Activated CD4-positive, alpha-beta T cell treated with anti-CD3 and anti-CD28 coated beads, Interleukin-2, amount 50 U/mL, for 16 hours (primary cell): ENCODE measurements at places on chromosomes 3 and 15.
A peak's percentile ranks its signal among the peaks of the same experiment; 100 is the strongest.

DNA sequence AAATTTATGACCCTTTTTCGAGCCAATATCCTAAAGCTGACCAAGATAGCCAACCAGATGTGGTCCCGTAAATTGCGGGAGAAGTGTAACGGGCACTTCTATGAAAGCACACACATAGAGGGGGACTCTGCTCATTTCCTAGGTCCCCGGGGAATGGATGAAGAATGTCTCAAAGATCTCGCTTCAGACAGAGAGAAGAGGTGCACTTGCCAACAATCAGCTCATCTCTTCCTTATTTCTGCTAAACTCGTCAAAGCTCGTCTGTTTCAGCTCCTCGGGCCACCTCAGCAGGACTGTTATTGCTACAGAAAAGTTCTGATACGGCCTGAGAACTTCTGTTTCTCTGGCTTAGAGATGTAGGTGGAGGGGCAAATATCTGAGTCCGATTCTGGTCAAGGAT lies 71.8 kb downstream of the TM2D3 start:
- DNase-seq, result no peak

DNA sequence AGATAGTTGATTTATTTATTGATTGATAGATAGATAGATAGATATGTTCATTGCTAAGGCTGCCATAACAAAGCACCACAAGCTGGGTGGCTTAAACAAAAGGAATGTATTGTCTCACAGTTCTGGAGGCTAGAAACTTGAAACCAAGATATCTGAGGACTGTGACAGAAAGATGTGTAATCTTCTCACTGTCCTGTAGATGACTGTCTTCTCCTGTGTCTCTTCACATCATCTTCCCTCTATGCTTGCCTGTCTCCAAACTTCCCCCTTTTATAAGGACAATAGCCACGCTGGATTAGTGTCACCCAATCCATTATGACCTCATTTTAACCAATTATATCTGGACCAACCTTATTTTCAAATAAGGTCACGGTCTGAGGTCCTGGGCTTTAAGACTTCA lies 40.9 kb downstream of the GNB4 start:
- DNase-seq, result no peak

DNA sequence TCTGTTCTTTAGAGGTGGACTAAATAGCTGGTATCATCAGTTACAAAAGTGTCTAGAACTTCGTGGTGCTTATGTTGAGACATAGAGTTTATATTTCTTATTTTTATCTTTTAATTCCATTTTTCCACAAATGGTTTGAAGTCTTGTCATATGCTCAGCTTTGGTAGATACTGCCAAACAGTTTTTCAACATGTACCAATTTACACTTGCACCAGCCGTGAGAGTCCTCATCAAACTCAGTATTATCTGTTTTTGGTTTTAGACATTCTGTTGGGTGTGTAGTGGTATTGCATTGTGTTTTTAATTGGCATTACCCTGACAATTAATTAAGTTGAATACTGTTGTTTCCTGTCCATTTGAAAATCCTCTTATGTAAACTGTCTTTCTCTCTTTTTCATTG lies 16.7 kb downstream of the ISLR2 start:
- no peak for DNase-seq

GRCh38 chr3:29335438-29335837 lies 54.6 kb downstream of the RBMS3 start:
- no peak for DNase-seq

DNA sequence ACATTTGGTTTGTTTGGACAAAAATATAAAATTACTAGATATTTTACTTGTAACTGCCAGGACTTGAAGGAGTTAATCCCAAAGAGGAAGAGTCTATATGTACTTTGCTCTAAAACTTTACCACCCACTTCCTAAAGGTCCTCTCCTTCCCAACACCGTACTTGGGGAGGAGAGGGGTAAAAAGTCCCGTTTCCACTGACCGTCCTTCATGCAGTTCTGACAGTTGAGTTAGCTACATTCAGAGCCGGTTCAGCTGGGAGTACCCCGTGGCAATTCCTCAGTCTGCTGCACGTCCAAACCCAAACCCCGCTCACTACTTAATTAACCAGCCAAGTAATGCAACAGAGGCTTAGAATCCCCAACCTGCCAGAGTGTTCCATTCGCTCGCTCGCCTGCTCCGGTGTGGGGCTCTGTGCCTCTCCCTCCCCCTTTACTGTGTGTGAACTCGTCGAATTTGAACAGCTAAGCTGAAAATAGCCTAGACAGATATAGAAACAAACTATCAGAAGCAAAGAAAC lies 519.7 kb downstream of the FOXP1 start:
- DNase-seq, result no peak

GRCh38 chr3:58697561-58697960 lies 31.0 kb upstream of the FAM3D start:
- DNase-seq, result peak; percentile 67

- DNase-seq, result no peak
These were observed 8.4 kb downstream of the ACOX2 start for GRCh38 chr3:58528629-58529028.

- DNase-seq, result no peak
These were observed 37.4 kb downstream of the ADCY5 start for GRCh38 chr3:123411340-123412040.

DNA sequence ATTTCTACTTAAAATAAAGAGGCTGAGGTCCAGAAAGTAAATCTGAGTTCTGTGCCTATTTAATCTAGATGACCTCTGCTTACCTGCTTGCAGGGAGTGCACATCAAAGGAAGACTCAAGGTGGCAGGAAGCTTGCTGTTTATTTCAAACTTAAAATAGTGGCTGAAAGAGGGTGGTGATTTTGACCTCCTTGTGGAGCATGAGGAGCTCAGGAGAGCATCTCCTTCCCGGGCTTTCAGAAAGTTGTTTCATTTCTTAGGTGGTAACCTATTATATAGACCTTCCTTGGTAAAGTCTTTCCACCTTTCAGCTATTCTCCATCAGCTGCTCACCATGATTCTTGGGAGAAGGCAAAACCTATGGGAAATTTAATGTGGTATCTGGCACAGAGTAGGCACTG lies 494 bp downstream of the GCSAM start:
- no peak for DNase-seq

- no peak for DNase-seq
These were observed 152.8 kb upstream of the TLE3 start for GRCh38 chr15:70250208-70251201.

GRCh38 chr15:53525894-53526293 lies 233.6 kb downstream of the WDR72 start:
- DNase-seq, result no peak
